Colonic mucosa (tissue), 4 donors: ENCODE measurements at places on chromosomes 6 and 20. TPM values are rescaled to one million over a fixed set of nuclear protein-coding genes. Genes with fewer than 3 reads are reported as not detected.

Gene MUC21
- not detected for total RNA-seq

GRCh38 chr20:32282461-32282860 lies 5.0 kb downstream of the KIF3B start:
- peaks cover 14% of the 10 kb centered on the region for H3K4me1 ChIP-seq
- no peak for DNase-seq
- H3K27ac ChIP-seq = no peak overlapping the region
- H3K36me3 ChIP-seq = no peaks in the 10 kb centered on the region

DNA sequence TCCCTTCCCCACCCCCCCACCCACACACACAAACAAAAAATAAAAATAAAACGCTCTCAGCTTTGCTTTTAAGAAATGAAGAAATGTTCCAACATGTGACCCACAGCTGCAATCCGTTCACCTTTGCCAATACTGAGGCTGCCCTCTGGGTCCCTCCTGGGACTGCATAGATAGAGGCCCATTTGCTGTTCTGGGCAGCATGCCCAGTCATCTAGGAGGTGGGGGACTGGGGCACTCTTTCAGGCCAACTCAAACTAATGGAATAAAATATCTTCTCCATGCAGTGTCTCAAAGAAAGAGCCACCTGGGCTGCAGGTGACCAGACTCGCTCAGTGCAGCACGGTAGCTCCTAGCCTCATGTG lies 79.9 kb downstream of the SLC22A3 start:
- no peak overlapping the region for H3K4me3 ChIP-seq
- H3K36me3 ChIP-seq = no peaks in the 10 kb centered on the region
- no peaks in the 10 kb centered on the region for H3K4me1 ChIP-seq
- H3K27ac ChIP-seq = no peak overlapping the region
- DNase-seq = no peak

- DNase-seq = no peak
- no peaks in the 10 kb centered on the region for H3K4me1 ChIP-seq
- no peaks in the 10 kb centered on the region for H3K27me3 ChIP-seq
- H3K4me3 ChIP-seq = no peak overlapping the region
Observed at GRCh38 chr6:19895866-19896692, 58.9 kb downstream of the ID4 start.
